ENCODE measurements at places on chromosomes 11 and 22. TPM values are rescaled to one million over a fixed set of nuclear protein-coding genes. Genes with fewer than 3 reads are reported as not detected.

DNA sequence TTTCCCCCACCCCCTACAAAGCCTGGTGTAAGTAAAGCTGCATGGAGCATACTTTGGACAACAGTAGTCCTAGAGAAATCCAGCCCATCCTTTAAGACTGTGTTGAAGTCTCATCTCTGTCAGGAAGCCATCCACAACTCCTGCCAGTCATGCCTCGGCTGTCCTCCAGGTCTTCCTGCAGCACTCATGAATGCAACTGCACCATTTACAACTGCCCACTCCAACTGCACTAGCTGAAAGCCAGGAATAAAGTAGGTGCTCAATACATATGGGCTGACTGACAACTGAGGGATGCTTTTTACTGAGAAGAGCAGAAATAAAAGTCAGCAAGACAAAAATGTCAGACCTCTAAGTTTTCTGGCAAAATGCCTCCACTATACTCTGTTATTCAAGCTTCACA, 27.4 kb downstream of the IL18BP start:
- no peak for DNase-seq

DNA sequence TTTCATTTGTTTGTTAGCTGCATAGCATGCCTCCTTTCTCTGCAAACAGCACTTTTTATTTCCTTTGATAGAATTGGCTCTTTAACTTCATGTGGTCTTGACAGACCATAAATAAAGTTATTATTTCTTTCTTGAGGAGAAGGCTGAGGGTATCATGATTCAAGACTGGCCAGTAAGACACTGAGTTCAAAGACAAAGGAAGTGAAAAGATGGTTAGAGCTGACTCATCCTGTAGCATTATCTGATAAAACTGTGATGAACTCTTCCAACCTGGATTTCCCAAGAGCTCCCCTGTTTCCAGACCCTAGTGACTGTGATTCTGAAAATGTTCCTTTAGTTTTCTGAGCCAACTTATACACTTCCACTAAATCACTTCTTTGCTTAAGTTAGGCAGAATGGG, 179.3 kb upstream of the FAT3 start:
- DNase-seq: no peak

- DNase-seq: no peak
Observed at GRCh38 chr11:72224564-72225410, at the start of gene INPPL1. INPPL1 (plus strand) TSS chr11:72224767; CDS start chr11:72224985, 218 bp downstream.

OR10D3 gene
- total RNA-seq: not detected

CNTF gene
- 426 TPM for total RNA-seq

MYRF gene
- total RNA-seq: 10.4 TPM

RAB38 gene
- 3.2 TPM for total RNA-seq

FAT3 gene
- 2.2 TPM for total RNA-seq
